ENCODE measurements at places on chromosomes 2 and 18.
A peak's percentile ranks its signal among the peaks of the same experiment; 100 is the strongest.

DNA sequence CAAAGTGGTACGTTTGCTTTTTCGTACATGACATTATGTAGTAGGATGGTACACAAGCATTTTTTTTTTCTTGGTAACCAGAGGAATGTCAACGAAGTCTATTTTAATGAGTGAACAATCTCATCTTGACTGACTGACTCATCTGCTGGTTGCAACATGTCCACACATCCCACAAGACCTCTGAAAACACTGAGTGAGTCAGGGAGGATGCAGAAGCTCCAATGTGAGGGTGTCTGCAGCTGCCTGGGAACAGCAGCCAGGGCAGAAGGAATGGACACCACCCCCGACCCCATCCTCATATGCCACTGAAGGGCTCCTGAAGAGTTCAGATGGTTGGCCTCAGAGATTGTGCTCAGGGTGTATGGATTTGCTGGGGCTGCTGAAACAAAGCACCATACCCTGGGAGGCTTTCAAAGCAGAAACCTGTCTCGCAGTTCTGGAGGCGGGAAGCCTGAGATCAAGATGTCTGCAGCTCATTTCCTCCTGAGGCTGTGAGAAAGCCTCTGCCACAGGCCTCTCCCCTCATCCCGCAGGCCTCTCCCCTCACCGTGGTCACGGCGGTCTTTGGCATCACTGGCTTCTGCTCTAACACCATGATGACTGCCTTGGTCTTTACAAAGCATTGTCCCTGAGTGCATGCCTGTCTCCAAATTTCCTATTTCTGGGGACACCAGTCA, 124.6 kb downstream of the LRATD1 start:
- peak; percentile 44 for DNase-seq

- DNase-seq, result no peak
These were observed 53.4 kb downstream of the DSC3 start for GRCh38 chr18:30989141-30989540.

DNA sequence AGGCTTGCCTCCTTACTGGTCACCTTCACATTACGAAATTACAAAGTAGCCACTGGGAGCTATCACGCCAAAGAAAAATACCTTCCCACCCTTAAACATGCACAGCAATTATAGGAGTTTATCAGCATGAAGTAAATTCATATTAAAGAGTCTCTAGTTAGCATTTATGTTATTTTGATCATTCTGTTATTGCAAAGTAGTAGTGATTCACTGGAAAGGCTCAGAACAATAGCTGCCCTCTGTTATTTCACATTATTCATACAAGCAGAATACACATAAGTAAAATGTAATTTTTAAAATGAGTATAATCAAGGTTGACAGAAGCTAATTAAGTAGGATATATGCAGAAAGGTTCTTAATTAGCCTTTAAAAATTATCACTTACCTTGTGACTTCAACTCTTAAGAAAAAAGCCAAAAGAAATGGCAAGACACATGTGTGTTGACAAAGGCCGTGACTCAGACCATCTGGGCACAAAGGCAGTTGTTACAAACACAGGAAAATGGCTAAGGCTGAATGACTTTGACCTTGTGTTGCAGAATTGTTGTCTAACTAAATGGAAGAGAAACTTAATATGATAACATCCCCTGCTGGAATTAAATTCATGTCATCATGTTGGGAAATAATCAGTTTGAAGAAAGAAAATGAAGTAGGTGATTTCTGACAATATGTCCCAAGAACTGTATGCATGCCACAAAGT, 108.3 kb downstream of the ARL6IP6 start:
- DNase-seq, result no peak

DNA sequence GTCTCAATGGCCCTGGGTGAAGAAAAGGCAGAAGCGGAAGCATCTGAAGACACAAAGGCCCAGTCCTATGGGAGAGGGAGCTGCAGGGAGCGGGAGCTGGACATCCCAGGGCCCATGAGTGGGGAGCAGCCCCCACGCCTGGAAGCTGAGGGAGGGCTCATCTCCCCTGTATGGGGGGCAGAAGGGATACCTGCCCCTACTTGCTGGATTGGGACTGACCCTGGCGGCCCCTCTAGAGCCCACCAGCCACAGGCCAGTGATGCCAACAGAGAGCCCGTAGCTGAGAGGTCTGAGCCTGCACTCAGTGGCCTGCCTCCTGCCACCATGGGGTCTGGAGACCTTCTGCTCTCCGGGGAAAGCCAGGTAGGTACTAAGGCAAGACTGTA, 13.2 kb downstream of the CEP68 start:
- DNase-seq, result no peak

GRCh38 chr18:59918320-59918755, 18.5 kb downstream of the PMAIP1 start:
- DNase-seq, result peak; percentile 26

DNA sequence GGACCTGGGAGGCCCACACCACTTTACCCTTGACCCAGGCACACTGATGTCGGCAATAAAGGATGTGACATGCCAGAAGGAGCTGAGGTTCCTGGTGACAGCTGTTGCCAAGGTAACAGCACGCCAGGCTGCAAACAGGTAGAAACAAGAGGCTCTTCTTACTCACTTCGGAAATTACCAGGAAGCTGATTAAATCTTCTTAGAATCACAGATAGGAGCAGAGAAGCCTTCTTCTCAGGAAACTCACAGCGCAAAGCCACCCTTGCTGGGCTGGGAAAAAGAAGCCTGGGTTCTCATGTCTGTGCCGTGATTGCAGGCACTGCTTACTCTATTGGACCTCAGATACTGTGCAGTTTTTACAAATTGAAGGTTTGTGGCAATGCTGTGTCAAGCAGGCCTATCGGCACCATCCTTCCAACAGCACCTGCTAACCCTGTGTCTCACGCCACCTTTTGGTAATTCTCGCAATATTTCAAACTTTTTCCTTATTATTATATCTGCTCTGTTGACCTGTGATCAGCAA, 61.0 kb upstream of the TAF1B start:
- DNase-seq, result peak; percentile 68

DNA sequence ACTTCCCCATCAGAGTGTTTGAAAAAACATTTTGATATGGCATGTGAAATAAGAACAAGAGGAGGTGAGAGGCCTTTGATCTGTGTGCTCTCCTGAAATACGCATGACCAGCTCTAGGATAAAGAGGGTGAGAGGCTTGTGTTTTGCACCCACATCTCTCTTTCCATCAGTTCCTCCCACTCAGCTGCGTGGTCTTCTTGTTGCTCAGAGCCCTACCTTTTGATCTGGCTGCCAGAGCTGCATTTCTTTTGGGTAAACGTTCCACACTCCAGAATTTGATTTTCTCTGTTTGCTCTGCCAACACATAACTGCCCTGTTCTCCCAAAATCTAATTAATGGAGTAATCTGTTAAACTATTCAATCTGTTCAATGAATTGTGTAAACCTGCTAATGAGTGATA, 72.0 kb upstream of the FN1 start:
- no peak for DNase-seq

DNA sequence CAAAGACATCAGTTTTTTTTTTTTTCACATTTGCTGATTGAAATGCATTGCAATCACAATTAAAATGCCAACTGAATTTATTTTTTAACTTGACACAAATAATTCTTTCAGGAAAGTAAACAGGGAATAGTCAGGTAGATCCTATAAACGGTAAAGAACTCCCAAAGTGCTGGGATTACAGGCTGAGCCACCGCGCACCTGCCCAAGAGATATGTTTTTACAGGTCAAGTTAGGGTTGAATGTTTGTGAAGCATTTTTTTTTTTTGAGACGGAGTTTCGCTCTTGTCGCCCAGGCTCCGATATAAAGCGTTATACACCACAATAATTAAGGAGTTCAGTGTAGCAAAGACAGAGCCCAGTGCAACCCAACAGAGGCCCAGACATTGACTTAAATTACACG, 15.1 kb downstream of the ITM2C start:
- DNase-seq, result no peak

DNA sequence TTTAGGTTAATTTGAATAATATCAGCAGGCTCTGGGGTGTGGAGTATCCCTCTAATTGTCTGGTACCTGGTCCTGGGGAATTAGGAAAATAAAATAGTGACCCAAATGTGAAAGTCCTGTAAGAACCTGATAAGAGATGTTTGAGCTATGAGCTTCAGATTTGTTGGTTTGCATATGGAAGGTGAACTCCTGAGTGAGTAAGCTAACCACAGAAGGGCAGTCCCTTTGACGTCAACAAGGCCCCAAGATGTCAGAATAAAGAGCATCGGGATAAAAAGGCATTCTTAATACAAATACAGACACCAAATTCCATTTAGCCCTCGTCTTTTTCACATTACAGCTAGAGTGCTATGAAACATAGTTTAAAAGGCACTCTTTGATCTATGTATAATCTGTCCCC, 1366.3 kb upstream of the TMEFF2 start:
- DNase-seq, result no peak

DNA sequence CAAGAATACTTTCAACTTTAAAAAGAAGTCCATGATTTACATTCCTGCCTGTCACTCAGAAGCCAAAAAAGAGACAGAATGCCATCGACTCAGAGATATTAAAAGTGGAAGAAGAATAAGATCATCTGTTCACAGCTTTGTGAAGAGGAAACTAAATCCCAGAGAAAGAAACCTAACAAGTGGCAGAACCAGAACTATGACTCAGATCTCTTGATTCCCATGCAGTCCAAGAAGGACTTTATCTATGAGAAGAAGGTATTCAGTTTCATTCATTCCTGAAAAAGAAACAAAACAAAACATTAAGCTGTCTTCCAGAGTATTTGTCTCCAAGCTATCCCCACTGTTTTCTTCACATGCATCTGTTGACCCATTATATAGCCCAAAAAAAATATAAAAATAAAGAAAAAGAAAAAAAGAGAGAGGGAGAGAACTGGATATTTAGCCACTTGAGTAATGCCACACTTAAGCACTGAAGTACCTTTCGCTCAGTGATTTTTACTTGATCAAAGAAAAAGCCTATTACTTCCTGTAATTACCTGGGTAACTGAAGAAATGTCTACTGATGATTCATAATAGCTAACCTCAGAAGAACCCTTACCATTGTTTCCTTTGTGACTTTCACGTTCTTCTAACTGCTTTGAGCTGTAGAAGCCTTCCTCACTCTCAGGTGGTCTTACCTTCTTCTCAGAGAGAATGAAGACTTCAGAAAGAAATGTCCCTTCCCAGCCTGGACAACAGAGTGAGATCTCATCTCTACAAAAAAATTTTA, 17.7 kb upstream of the AKAIN1 start:
- DNase-seq, result no peak

GRCh38 chr2:121128741-121129659, 156.0 kb downstream of the TFCP2L1 start:
- peak; percentile 83 for DNase-seq

GRCh38 chr2:3597567-3597966, 2.7 kb downstream of the COLEC11 start:
- DNase-seq, result no peak

GRCh38 chr2:45778720-45779171, 127.3 kb downstream of the PRKCE start:
- peak; percentile 70 for DNase-seq

DNA sequence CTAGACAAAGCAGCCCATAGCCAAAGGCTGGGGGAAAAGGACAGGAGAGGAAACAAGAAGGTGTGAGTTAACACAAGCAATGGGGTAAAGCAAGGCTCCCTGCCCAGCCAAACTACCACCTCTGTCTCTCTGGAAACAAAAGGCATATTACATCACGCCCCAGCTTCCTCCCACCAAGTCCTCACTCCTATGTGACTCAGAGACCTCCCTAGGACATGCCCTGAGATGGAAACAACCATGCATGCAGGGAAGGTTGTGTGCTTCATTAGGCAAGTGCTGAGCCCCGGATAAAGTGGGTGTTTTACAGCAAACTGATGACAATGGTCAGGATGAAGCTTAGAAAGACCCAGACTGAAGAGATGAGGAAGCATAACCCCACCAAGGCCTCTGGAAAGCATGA, 9.0 kb upstream of the ATRAID start:
- DNase-seq, result no peak

DNA sequence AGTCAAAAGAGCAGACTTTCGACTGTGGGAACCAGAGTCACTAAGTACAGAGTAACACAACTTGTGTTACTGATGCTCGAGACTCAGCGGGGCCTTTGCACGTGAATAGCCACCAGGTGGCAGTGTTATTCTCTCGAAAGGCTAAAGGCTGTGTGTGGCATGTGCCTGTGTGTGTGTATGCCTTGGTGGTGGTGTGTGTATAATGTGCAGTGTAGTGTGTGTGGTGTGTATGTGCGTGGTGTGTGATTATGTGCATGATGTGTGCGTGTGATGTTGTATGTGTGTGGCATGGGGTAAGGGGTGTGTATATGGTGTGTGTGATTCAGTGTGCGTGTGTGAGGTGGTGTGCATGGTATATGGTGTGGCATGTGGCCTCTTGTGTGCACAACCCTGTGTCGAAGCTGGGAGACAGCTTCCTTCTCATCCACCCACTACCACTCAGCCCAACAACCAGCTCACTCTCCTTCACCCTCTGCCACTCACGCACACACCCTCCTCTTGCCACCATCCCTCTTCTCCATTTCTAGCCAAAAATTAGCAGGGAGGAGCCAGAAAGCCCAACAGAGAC, 83.0 kb upstream of the ZNF532 start:
- DNase-seq, result peak; percentile 91

GRCh38 chr2:111671426-111672150, 212.4 kb downstream of the ANAPC1 start:
- DNase-seq, result no peak

- no peak for DNase-seq
These were observed 282.4 kb upstream of the CYRIA start for GRCh38 chr2:16948053-16948452.

DNA sequence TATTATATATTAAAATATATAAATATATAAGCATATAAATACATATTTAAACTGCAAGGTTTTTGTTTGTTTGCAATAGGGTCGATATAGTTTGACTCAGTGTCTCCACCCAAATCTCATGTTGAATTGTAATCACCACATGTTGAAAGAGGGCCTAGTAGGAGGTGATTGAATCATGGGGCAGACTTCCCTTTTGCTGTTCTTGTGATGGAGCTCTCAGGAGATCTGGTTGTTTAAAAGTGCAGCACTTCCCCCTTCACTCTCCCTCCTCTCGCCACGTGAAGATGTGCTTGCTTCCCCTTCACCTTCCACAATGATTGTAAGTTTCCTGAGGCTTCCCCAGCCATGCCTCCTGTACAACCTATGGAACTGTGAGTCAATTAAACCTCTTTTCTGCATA, 2137.3 kb upstream of the CELF4 start:
- no peak for DNase-seq

- peak; percentile 5 for DNase-seq
These were observed 236.8 kb downstream of the NCKAP5 start for GRCh38 chr2:133331436-133331835.

GRCh38 chr2:7604456-7604855, 687.2 kb downstream of the RNF144A start:
- DNase-seq, result no peak

- no peak for DNase-seq
These were observed 36.5 kb downstream of the CAB39 start for GRCh38 chr2:230749111-230749510.

DNA sequence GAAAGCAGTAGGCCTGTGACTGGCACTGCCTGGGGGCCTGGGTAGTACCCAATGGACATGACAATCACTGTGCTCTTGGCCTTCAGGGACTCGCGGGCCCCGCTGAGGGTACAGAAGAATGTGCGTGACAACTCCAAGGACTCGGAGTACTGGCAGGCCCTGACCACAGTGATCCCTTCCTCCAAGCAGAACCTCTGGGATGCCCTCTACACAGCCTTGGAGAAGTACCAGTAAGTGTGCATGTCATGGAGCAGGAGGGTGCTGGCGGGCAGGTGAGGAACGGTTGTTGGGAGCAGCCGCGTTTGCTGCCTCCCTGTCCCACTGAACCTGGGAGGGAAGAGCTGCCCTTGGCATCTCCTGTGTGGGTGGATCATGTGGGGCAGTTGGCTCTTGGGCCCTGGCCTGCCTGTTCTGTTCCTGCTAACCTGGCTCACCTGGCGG, 23.3 kb downstream of the OTOF start:
- no peak for DNase-seq

Measured in hepatocyte (in vitro differentiated cells).